Activated CD4-positive, alpha-beta T cell treated with anti-CD3 and anti-CD28 coated beads for 4 hours (primary cell): ENCODE measurements at places on chromosomes 3 and 15.

DNA sequence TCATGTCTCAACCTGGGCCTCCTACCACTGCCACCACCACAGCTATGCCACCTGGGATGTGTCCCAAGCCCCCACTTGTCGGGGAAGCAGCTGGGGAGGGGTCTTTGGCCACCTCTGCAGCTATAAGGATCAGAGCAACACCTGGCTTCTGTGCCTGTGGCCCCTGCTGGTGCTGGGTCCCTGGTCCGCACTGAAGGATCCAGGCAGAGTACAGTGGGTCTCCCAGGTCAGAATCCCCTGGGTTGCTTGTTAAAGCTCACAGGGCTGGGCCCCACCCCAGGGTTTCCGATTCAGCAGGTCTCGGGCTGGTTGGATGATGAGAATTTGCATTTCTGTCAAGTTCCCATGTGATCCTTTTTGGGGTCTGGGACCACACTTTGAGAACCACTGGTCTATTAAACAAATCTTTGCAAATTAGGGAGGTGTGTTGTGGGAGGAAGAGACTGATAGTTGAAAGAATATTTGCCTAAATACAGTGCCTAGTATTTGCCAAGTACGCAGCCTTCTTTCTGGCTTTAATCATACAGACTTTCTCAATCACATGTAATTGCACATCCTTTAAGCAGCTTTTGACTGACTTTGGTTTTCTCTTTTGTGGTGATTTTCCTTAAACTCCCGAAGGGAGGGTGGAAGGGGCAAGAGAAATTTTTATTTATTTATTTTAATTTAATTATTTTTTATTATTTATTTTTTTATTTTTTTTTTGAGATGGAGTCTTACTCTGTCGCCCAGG lies 127.3 kb downstream of the IGF1R start:
- no peak for DNase-seq

DNA sequence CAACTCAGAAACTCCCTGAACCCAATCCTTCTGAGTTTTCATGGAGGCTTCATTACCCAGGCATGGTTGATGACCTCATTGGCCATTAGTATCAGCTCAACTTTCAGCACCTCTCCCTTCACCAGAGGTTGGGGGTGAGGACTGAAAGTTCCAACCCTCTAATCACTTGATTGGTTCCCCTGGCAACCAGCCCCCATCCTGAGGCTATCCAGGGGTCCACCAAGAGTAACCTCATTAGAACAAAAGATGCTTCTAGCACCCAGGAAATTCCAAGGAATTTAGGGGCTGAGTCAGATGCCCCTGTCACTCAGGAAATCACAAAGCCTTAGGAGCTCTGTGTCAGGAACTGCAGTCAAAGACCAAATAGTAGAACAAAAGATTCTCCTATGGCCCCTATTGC lies 43.8 kb downstream of the ADAMTSL3 start:
- no peak for DNase-seq

DNA sequence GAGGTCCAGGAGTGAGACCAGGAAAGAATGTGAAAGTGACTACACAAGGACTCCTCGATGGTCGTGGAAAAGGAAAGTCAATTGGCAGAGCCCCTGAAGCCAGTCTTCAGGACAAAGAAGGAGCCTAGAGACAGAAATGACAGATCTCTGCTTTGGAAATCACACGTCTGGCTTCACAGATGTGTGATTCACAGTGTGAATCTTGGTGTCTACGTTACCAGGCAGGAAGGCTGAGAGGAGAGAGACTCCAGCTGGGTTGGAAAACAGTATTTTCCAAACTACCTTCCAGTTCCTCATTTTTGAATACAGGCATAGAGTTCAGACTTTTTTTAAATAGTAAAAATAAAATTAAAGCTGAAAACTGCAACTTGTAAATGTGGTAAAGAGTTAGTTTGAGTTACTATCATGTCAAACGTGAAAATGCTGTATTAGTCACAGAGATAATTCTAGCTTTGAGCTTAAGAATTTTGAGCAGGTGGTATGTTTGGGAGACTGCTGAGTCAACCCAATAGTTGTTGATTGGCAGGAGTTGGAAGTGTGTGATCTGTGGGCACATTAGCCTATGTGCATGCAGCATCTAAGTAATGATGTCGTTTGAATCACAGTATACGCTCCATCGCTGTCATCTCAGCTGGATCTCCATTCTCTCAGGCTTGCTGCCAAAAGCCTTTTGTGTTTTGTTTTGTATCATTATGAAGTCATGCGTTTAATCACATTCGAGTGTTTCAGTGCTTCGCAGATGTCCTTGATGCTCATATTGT lies 6.0 kb downstream of the CCR2 start:
- no peak for DNase-seq

GRCh38 chr15:49094923-49095322 lies 48.7 kb upstream of the SECISBP2L start:
- DNase-seq = no peak

- no peak for DNase-seq
Measured at GRCh38 chr3:170419557-170420087, 954 bp downstream of the CLDN11 start.

DNA sequence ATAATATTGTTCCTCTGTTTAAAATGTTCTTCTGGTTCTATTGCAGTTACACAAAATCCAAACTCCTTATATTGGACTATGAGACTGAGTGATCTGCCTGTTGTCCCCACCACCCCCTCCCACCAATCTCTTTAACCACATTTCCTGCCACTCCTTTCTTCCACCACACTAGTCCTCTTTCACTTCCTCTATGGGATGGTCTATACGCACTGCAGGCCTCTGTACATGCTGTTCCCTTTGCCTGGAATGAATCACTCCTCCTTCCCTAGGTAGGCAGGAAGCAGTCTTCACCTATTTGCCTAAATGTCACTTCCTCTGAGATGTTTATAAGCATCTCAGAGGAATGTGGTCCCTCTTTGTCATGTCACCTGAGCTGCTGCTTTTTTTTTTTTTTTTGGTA lies 4.0 kb downstream of the MAP2K1 start:
- peak; percentile 18 for DNase-seq

GRCh38 chr3:197997936-197998335 lies 37.9 kb downstream of the LMLN start:
- DNase-seq = no peak

DNA sequence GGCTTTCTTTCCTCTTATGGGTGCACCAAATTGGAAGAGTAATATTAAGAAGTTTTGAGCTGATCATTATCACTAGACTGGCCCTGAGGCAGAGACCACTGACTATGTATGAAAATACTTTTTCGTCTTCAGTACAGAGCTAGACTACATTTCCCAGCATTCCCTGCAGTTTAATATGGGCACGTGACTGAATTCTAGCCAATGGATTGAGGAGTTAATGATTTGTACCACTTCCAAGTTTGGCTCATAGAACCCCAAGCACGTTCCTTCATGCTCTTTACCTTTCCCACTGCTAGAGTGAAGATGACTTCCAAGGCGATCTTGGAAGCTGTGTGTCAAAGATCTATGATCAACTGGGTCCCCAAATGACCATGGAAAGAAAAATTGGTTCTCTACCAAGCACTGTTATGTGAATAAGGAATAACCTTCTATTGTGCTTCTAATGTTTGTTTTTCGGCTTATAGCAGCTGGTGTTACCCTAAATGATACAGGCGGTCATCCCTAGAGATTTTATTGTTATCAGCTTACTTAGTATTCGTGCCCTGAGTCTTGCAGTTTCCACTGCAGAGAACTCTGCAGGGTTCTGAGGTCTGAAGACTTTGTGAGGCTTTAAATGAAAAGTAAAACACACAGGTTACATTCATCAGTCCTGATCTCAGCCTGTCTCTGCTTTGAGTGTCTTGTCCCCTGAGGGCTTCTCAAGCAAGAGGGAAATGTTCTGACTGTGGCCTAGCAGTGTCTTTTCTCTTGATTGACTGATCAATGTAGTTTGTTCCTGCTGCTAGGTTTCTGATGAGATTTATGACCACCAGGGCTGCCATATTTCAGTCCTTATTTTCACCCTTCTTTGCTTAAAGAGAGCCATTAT lies 486.8 kb downstream of the PDCD6IP start:
- DNase-seq = no peak

DNA sequence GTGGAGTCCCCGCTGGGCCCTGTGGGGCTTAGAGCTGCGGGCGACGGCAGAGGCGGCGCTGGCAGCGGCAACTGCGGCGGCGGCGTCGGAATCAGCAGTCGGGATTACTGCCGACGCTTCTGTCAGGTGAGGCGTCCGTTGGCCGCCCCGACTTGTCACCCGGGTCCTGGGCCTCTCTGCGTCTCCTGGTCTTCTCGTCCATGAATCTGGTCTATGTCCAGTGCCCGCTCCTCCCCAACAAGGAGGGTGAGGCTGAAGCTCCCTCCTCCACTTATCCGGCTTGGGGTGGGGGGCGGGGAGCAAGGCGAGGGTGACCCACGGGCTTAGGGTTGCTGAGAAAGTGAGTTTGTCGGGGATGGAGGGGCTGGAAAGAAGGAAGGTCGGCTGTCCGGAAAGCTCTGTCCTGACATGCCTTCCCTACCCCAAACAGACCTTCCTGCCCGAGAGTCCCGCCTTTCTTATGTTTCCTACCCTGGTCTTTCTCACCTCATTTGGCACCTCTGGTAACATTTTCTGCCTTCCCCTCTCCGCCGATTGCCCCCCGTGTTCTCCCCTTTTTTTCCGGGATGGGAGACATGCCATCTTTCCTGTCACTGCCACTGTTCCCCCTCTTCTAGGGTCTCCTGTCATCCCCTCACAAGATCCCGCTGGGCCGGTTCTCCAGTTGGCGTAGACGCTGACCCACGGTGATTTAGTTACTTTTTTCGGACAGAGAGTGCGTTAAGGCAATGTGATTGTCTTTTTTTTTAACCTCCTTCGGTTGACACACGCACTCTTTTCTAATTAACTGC lies 520 bp downstream of the ZNF654 start:
- DNase-seq = peak; percentile 6

DNA sequence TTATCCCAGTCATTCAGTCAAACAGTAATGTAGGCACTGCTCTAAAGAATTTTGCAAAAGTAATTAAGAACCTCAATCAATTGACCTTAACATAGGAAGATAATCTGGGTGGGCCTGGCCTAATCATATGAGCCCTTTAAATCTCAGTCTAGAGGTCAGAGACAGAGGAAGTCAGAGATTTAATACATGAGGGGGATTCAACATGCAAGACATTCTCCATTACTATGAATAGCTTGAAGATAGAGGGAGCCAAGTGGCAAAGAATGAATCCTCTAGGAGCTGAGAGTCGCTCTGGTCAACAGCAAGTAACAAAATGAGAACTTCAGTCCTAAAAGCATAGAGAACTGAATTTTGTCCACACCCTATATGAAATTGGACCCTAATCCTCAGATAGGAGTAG lies 39.0 kb upstream of the MBNL1 start:
- DNase-seq = no peak

DNA sequence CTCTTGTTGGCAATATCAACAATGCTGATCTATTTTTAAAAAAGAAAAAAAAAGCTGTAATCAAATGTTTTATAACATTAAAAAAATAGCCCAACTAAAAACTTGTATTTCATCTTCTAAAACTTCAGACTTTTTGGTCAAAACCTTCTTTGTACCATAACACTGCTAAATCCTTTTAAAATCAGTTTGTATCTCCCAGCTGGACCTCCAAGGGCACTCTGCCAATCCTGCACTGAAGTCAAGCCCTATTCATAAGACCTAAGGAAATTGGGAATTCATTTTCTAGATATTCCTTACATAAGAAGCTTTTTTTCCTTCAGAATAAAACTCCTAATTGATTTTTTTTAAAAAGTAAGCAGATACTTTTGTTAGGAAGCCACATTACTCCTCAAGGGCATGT lies 38.2 kb upstream of the HCLS1 start:
- no peak for DNase-seq

- no peak for DNase-seq
Measured at GRCh38 chr3:116199063-116199462, 246.2 kb downstream of the LSAMP start.

- DNase-seq = no peak
Measured at GRCh38 chr3:106401666-106402490, 533.1 kb upstream of the CBLB start.

DNA sequence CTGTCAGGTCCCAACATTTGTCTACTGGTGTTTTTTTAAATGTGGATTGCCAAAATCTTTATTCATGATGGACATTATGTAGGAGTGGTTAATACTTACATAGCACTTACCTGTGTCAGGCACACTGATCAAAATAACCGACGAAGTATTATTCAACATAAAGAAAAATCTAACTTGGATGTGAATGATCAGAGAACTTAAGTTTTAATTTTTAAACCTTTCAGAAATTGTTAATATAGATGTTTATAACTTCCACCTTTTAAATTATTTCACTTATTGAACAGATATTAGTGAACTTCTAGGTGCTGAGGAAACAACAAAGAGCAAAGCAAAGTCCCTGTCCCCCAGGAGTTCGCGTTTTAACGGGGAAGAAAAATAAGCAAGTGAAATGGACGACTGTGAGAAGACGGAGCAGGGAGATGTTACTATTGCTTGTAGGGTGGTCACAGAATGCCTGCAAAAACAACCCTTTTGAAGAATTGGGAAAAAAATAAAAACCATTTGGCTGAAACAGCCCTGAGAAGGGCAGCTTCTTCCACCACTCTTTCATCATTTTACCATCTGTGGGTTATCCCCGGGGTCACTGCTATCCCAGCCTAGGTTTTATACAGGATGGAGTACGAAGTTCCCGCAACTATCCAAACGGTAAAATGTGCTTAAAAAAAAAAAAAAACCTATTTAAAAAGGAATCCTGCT lies 915 bp upstream of the APH1B start:
- DNase-seq = no peak

DNA sequence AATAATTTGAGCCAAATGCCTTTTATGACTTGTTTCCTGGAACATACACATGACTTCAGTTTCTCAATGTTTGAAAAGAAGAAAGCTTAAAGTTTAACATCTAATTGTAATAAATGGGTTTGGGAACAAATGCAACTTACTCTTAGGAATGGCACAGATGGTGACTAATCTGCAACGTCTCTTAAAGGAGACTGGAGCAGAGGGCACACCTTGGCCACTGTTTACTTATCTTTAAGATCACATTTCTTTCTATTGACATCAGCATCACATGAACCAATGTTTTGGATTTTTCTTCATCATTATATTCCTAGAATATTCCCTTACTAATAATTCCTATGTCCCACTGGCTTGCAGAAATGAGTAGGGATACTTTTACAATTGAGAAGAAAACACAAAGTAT lies 229.5 kb downstream of the CHL1 start:
- DNase-seq = no peak

GRCh38 chr3:36365829-36366228 lies 14.5 kb upstream of the STAC start:
- DNase-seq = no peak
